Thyroid gland (tissue), 4 donors: ENCODE measurements at places on chromosomes 12 and 14.

DNA sequence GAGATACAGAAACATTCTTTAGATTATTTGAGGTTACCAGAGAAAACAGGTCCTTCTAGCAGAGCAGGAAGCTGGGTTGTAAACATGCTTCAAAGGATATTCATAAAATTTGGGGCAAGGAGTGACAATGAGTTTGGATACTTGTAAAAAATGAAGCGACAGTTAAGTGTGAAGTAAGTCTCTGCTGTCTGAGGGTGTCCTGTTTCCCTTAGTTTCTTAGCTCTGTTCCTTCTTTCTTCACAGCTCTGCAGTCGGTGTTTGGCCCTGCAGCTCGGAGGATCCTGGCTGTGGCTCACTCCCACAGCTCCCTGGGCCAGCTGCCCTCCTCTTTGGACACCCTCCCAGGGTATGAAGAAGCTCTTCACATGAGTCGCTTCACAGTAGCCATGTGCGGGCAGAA is 10.8 kb downstream of the TMEM52B start:
- DNase-seq = no peak

- no peak for DNase-seq
Measured at GRCh38 chr14:54503486-54503885, 6.2 kb upstream of the CGRRF1 start.

DNA sequence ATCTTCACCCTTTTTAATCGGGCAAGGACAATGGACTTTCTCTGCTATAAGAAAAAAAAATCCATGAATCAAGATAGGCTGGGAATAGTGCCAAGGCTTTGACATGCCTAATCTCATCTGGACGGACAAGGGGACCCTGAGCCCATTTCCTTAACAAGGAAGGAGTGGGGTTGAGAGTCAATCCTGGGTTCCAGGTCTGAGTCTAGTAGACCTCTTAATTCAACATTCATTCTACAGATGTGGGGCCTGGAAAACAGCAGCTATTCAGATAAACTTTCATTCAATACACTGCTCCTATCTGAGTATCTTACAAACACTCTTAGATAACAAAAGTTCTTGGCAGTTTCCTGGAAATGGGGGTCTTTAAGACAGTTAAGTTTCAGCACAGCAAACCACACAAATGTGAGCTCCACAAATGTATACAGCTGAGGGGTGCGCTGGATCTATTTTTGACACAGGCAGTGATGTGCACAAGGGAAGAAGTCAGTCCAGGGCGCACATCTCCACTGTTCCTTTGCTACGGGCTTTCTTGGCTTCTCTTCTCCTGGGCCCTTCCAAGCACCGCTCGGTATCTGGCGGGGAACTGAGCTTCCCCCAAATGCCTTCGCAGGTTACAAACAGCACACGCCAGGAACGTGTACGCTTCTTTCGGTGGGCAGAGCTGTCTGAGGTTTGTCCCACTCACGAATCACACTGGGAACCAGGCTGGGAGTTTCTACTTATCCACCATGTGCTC is 82.2 kb upstream of the GPR68 start:
- no peak for DNase-seq

GRCh38 chr14:37241198-37241597 is 43.5 kb downstream of the MIPOL1 start:
- no peak for DNase-seq

DNA sequence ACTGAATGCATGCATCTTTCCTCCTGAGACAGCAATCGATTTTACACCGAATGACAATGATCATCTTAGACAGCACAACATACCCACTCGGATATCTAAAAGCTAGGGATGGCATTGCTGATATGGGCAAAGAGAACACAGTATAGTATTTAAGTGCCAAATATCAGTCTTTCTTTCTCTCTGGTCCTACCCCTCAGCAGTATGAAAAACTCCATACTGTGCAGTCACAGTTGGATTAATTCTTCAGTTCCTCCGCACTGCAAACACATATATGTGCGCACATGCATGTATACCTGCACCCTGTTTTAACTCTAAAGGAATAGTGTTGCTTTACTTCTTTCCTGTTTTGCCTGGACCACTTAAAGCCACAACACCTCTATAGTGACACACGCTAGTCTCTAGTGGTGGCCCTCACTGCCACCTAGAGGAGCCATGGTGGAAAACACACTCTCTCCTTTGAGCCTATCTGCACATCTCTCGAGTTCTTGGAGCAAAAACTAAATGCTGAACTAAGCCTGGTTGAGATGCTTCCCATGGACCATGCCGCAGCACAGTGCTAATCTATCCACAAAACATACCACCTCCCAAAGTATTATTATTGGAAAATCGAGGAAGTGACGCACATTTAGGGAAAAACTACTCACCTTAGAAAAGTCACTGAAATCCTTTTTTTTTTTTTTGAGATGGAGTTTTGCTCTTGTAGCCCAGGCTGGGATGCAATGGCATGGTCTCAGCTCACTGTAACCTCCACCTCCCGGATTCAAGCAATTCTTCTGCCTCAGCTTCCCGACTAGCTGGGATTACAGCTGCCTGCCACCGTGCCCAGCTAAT is 11.9 kb downstream of the TMEM52B start:
- DNase-seq = peak; percentile 50

GRCh38 chr14:71863049-71863448 is 69.2 kb upstream of the RGS6 start:
- DNase-seq = no peak

- DNase-seq = no peak
Measured at GRCh38 chr12:132461526-132461925, 28.4 kb upstream of the FBRSL1 start.

DNA sequence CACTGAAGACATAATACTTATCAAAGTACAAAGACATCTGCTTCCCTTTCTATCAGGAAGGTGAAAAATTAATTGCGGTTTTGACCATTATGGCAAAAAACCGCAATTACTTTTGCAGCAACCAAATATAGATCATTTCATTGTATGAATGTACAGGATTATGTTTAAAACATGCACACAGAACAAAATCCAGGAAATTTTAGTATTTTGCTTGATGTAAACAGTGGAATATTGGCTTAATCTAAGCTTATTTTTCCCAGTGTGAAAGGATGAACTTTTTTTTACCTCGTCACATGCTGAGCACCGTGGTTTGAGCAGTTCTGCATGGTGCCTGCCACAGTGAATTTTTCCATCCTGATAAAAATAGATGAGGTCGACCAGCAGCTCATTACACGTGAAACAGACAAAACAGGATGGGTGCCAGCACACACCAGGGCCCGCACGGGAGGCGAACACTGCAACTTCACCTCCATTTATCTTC is 121.2 kb downstream of the PRICKLE1 start:
- no peak for DNase-seq

- no peak for DNase-seq
Measured at GRCh38 chr12:95953000-95953399, 9.9 kb downstream of the AMDHD1 start.

DNA sequence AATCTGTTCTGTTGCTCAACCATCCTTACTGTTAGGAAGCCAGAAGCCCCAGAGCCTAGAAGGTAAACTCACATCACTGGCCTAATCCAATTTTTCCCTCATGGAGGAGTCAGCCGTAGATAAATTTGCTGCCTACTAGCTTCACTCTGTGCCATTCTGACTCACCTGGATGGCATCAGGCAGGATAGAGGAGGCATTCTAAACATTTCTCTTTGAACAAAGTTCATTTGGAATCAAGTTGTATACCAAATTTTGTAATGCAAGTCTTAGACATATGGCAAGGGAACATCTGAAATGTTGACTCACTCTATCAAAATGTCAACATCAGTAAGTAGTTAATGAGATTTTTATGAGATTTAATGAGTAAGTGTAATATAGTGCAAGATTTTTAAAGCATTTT is 13.6 kb upstream of the TBC1D30 start:
- DNase-seq = no peak

- DNase-seq = no peak
Measured at GRCh38 chr12:96571101-96571862, 81.9 kb downstream of the CFAP54 start.

GRCh38 chr12:42530284-42530683 is 59.3 kb downstream of the PRICKLE1 start:
- no peak for DNase-seq

DNA sequence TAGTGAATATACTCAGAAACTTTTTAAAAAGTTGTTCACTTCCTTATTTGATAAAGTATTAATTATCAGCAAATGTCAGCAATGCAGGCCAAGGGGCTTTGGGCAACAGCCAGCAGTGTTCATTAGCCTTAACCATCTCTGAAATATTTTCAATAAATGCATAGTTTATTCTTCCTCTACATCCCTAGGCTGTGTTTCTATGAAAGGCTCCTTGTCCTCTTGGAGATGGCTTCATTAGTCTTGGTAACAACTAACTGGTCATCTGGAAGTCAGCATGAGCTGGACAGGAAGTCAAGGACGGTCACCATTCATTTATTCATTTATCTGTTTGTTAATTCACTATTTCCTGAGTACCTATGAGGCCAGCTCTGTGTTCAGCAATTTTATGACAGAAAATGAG is 124.0 kb upstream of the TMEM132D start:
- DNase-seq = no peak

DNA sequence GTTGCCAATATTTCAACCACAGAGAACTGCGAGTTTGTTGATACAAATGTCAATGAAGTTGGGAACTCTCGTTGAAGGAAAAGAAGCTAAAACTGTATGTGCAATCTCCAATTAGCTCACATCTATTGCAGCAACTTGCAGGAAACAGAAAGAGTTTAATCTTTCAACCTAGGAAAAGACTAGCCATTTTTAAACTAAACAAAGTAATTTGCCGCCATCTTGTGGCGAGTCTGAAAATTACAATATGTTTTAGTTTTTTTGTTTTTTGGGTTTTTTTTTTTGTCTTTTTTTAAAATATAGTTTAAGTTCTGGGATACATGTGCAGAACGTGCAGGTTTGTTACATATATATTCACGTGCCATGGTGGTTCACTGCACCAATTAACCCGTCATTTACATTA is 131.2 kb upstream of the FOXG1 start:
- no peak for DNase-seq
